ENCODE measurements at places on chromosomes 1 and 21. TPM values are rescaled to one million over a fixed set of nuclear protein-coding genes. Genes with fewer than 3 reads are reported as not detected.

Gene SLC16A4
- 9.9 TPM for polyA plus RNA-seq

- DNase-seq = no peak
Observed at GRCh38 chr21:43758111-43758641, 17.9 kb downstream of the CSTB start.

DNA sequence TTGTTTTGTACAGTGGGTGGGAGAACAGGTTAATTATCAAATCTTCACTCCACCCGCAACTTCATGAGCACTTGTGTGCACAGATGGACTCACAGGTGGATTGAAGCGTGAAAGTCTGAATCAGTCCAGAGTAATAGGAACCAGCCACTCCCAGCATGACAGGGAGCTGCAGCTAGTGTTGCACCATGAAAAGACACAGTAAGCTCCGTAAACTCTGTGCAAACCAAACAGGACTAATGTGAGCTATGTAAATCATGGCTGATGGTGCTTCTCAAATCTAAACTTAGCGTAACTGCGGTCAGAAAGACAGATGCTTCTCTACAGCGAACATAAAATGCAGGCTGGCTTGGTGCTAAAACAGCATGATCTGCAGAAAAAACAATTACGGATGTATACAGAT lies 114.4 kb downstream of the CENPF start:
- DNase-seq = no peak

GRCh38 chr21:45330075-45330781 lies 42.5 kb upstream of the POFUT2 start:
- no peak for DNase-seq

DNA sequence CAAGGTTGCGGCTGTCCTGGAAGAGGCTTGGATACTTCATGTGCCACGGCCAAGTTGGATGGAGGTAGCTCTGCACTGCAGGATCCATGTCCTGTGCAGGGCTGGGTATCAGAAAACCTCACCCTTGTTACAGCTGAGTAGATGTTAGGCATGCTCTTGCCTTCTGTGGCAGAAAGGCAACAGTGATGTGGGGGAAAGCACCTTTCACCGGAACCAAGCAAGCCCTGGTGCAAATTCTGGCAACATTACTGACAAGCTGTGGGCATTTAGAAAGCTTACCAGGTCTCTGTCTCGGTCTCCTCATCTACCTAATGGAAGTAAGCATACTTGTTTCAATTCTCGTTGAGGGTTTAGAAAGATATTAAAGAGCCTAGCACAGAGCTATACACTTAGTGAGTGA lies 14.5 kb upstream of the CDCA8 start:
- no peak for DNase-seq

Gene DNAJC16
- 15.1 TPM for polyA plus RNA-seq

Gene FLG2
- polyA plus RNA-seq = 0.06 TPM

Gene SLC1A7
- 0.24 TPM for polyA plus RNA-seq

Gene ICOSLG
- polyA plus RNA-seq = 6.3 TPM

- no peak for DNase-seq
Observed at GRCh38 chr21:45669382-45669781, 25.9 kb downstream of the PCBP3 start.

- no peak for DNase-seq
Observed at GRCh38 chr1:235009074-235009473, 119.6 kb downstream of the TOMM20 start.

Measured in forelimb muscle (tissue), 1 donor.